ENCODE measurements at places on chromosomes 6 and 20. TPM values are rescaled to one million over a fixed set of nuclear protein-coding genes. Genes with fewer than 3 reads are reported as not detected.

- no peak for DNase-seq
Measured at GRCh38 chr20:43691928-43692524, 25.1 kb downstream of the MYBL2 start.

DNA sequence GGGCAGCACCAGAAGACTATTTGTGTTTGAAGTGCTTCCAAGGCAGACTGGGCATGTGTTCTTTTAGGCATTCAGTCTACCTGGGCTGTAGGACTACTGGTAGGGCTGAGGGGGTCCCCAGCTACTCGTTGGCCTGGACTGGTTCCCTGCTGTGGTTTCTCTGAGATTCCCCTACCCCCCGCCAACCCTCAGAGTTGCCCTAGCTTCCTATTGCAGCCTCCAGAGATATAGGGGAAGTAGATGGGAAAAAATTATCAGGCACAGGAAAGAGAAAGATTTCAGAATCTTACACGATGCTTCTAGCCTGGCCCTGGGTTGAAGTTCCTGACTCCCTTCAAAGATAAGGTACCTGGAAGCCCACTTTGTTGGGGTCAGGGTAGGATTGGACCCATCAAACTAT is 22.5 kb downstream of the BRPF3 start:
- DNase-seq, result no peak

GRCh38 chr6:14616656-14617055 is 499.1 kb downstream of the CD83 start:
- DNase-seq, result no peak

DNA sequence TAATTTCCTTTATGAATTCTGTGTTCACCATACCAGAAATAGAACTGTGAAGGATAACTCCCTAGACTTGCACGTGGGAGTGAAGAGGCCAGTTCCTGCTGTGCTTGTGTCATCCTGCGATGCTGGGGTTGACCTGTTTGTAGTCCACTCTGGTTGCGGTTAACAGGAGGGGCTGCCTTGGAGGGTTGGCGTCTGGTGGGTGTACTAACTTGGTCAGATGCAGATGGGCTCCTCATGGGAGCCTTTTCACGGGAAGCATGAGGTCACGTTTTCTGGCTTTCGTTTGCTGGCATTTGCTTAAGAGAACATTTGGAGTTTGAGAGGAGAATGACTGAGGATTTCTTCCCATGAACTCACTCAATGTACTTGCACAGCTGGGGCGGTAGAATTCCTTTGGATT is 41.2 kb downstream of the IGF2R start:
- no peak for DNase-seq

DNA sequence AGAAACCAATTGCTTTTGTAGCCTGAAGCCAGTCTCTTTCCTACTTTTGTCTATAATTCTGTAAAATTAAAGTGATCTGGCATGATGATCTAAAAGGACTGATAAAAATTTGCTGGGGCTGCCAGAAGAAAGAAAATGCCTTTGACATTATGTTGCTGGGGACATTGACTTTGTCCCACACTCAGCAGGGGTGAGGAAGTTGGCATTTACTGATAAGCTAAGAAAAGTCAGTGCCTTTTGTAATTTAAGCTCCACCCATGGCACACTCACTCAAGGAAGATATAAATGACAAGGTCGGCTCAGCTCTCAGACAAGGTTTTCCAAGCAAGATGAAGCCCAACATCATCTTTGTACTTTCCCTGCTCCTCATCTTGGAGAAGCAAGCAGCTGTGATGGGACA is at the start of gene SEMG1:
TSS of gene SEMG1 (plus strand) at position 309 of the 400 bp plus-strand sequence. CDS start at position 330, 21 bp downstream.
- no peak for DNase-seq

GRCh38 chr6:36570264-36570663 is 23.0 kb upstream of the STK38 start:
- no peak for DNase-seq

DNA sequence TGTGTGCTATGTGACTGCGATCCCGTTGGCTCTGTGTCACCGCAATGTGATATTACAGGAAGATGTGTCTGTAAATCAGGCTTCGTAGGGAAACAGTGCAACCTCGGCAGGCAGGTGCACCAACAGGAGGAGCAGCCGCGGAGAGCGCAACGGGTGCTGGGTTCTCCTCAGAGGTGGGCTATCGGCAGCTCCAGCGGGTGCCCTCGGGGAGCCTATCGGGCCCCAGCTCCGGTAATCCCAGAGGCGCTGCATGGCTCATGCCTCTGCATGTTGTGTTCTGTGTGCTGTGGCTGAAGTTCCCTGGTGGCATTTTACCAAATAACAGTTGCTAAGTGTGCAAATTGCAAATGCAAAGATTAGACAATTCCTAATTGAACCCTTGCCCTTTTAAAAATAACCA is 409.9 kb downstream of the LAMA2 start:
- DNase-seq, result no peak

EDN3 gene
- not detected for total RNA-seq

Data from kidney epithelial cell (primary cell).